Activated CD4-positive, alpha-beta memory T cell treated with anti-CD3 and anti-CD28 coated beads for 36 hours (primary cell): ENCODE measurements at places on chromosomes 4 and X.

- peak overlapping the region; percentile 96 for H3K27ac ChIP-seq
- no peak for DNase-seq
- peaks cover 87% of the 10 kb centered on the region for H3K4me1 ChIP-seq
- no peak overlapping the region for H3K4me3 ChIP-seq
Measured at GRCh38 chr4:26076896-26077295, 162.9 kb downstream of the SMIM20 start.

DNA sequence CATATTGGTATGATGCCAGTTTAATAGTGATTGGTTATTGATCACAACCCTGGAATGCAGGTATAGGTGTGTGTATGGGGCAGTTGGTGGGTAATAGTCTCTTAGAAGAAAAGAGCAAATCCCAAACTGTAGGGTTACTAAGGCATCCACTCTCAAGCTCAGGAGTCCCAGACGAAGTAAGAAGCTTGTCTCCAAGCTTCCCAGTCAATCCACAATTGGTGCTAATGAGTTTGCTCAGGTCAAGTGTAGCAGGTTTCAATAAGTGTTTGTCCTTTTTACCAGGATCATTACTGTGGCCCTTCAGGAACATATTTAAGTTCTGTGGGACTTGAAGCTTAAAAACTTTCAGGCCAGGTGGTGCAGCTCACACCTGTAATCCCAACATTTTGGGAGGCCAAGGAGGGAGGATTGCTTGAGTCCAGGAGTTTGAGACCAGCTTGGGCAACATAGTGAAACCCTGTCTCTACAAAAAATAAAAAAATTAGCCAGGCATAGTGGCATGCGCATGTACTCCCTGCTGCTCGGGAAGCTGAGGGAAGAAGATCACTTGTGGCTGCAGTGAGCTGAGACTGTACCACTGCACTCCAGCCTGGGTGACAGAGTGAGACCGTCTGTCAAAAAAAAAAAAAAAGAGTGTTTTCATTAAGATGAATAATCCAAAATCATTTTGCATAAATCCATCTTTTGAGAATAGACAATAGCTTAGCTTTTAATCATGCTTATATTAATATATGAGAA, 166.8 kb downstream of the UNC5C start:
- DNase-seq: no peak
- no peak overlapping the region for H3K4me3 ChIP-seq
- no peaks in the 10 kb centered on the region for H3K36me3 ChIP-seq
- H3K4me1 ChIP-seq: no peaks in the 10 kb centered on the region
- H3K27ac ChIP-seq: no peak overlapping the region

- no peak overlapping the region for H3K27ac ChIP-seq
- DNase-seq: peak; percentile 55
- H3K4me1 ChIP-seq: peaks cover 23% of the 10 kb centered on the region
- H3K36me3 ChIP-seq: peaks cover 3% of the 10 kb centered on the region
- H3K4me3 ChIP-seq: peak overlapping the region; percentile 47
- peaks cover 81% of the 10 kb centered on the region for H3K27me3 ChIP-seq
Measured at GRCh38 chr4:13527981-13528820, 16.1 kb downstream of the NKX3-2 start.

GRCh38 chr4:87939978-87940690, 35.4 kb upstream of the SPP1 start:
- DNase-seq: no peak
- H3K4me3 ChIP-seq: no peak overlapping the region
- peaks cover 12% of the 10 kb centered on the region for H3K27me3 ChIP-seq
- no peak overlapping the region for H3K27ac ChIP-seq
- no peaks in the 10 kb centered on the region for H3K36me3 ChIP-seq

GRCh38 chr4:139300431-139301112, 733 bp upstream of the NAA15 start:
- peak overlapping the region; percentile 100 for H3K27ac ChIP-seq
- peaks cover 53% of the 10 kb centered on the region for H3K4me1 ChIP-seq
- H3K36me3 ChIP-seq: peaks cover 24% of the 10 kb centered on the region
- peak; percentile 43 for DNase-seq
- H3K27me3 ChIP-seq: no peaks in the 10 kb centered on the region
- H3K4me3 ChIP-seq: peak overlapping the region; percentile 100

DNA sequence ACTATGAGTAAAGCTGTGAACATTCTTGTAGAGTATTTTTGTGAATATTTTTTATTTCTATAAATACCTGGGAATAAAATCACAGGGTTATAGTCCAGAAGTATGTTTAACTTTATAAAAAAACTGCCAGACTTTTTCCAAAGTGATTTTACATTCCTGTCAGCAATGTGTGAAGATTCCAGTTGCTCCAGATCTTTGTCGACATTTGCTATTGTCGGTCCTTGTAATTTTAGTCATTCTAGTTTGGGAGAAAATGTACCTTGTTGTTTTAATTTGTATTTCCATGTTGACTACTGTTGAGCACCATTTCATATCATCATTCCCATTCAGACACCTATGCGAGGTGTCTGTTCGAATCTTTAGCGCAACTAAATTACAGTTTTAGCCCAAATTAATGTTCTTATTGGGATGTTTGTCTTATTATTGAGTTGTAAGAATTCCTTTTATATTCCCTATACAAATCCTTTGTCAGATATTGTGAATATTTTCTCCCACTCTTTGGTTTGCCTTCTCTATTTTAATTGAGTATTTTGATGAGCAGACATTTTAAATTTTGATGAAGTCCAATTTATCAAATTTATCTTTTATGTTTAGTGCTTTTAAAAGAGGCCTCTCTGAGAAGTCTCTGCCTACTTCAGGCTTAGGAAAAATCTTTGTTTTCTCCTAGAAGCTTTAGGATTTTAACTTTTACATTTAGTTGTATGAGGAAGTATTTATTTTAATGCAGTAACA, 2.6 kb downstream of the CEP135 start:
- no peak overlapping the region for H3K27ac ChIP-seq
- H3K4me3 ChIP-seq: no peak overlapping the region
- peaks cover 19% of the 10 kb centered on the region for H3K36me3 ChIP-seq
- DNase-seq: no peak

DNA sequence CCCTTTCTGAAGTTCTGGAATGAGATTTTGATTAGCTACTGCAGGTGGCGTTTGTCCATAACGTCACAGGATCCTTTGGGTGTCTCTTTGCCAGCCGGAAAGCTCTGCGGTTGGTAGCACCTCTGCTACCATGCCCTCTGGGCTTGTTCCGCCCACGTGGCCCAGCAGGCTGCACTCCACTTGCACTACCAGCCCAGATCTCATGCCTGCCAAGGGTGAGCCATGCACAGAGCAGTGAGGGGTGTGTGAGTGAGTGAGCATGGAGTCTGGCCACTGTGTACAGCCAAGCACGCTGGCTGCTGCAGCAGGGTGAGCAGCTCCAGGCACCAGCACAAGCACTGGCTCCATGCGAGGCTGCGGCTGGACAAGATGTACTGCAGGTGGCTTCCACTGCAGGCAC, 6.6 kb upstream of the HNRNPD start:
- no peak overlapping the region for H3K27ac ChIP-seq
- no peaks in the 10 kb centered on the region for H3K27me3 ChIP-seq
- H3K4me3 ChIP-seq: no peak overlapping the region
- peaks cover 19% of the 10 kb centered on the region for H3K4me1 ChIP-seq
- DNase-seq: no peak

GRCh38 chrX:69253821-69254220, 88.6 kb upstream of the PJA1 start:
- no peaks in the 10 kb centered on the region for H3K4me1 ChIP-seq
- H3K4me3 ChIP-seq: no peak overlapping the region
- H3K27me3 ChIP-seq: no peaks in the 10 kb centered on the region
- H3K36me3 ChIP-seq: no peaks in the 10 kb centered on the region

DNA sequence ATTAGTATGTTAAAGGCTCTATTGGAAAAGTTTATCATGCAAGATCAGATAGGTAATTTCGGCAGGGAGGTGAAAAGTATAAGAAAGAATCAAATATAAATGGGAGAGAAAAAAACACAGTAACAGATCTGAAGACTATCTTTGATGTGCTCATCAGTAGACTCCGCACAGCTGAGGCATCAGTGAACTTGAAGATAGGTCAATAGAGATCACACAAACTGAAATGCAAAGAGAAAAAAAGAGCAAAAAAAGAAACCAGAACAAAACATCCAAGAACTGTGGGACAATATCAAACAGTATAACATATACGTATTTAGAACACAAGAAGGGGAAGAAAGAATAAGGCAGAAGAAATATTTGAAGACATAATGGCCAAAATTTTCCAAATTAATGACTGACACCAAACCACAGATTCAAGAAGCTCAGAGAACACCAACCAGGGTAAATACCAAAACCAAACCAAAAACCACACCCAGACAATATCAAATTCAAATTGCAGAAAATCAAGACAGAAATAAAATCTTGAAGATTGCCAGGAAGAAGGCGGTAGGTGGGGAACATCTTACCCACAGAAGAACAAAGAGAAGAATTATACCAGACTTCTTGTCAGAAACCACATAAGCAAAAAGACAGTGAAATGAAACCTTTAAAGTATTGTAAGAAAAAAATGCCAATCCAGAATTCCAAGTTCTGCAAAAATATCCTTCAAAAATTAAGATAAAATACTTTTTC, 29.1 kb downstream of the PFKFB1 start:
- H3K27ac ChIP-seq: no peak overlapping the region
- no peaks in the 10 kb centered on the region for H3K36me3 ChIP-seq
- H3K4me1 ChIP-seq: peaks cover 10% of the 10 kb centered on the region
- no peak overlapping the region for H3K4me3 ChIP-seq
- DNase-seq: no peak

- peaks cover 2% of the 10 kb centered on the region for H3K36me3 ChIP-seq
- H3K4me3 ChIP-seq: no peak overlapping the region
- H3K27me3 ChIP-seq: no peaks in the 10 kb centered on the region
- no peaks in the 10 kb centered on the region for H3K4me1 ChIP-seq
Measured at GRCh38 chr4:138223231-138223910, 18.8 kb downstream of the SLC7A11 start.

DNA sequence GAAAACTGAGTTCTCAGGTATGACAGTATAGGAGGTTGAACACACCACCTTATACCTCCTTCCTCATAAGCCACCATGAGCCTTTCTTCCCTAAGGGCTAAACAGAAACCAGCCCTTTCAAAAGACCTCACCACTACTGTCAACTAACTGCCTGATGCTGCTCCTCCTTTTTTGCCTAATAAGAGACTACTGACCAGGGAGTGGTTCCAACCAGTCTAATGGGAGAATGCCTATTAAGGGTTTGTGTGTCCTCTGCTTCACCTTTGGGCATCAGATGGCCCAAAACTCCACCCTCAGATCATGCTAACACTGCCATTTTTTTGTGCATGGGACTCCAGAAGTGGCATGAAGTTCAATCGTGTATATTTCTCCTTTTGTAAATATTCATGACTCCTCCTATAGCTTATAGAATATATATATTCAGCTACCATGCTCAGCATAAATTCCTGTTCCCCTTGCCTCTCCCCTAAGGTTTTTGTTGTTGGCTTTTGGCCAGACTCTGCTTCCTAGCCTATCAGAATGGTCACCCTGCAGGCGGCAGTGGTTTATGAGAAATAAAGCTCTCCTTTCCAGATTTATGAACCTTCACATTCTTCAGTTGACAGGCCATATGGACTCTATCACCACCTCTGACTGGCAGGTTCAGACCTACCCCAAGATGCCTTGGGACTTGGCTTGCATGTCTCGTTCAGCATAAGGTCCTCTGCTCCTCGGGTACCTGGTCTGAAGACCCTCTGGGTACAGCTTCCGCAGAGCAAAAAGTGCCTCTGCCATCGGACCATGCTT, 28.2 kb downstream of the FGFBP1 start:
- no peaks in the 10 kb centered on the region for H3K4me1 ChIP-seq
- no peak for DNase-seq
- no peak overlapping the region for H3K4me3 ChIP-seq
- peaks cover 5% of the 10 kb centered on the region for H3K27me3 ChIP-seq
- H3K36me3 ChIP-seq: no peaks in the 10 kb centered on the region

DNA sequence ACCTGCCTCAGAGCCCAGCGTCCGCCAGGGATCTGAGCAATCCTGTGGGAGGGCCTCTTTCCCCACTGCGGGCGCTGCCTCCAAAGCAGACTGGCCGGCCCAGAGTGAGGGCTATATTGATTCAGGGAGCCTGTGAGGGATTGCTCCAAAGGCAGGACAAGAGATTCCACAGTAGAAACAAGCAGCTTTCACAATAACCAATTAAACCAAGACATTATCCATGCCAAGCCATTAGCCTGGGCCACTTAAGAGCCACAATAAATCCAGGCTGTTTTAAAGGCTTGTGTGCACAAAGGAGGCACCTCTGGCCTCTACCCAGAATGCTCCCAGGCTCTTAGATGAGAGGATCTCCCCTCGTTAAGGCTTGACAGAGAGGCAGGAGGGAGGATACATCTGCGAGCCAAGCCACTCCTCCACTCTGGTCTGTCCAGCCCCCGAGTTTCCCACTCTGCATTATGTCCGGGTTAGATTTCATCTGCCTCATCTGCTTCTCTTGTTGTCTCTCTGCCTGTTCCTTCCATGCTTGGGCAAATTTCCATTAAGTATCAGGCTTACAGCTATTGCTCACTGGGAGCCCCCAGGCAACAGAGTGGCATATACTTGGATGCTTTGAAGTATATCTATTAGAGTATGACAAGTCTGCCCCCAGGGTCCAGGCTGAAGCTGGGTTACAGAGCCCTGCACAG, 357.9 kb downstream of the UNC5C start:
- H3K27me3 ChIP-seq: no peaks in the 10 kb centered on the region
- no peaks in the 10 kb centered on the region for H3K36me3 ChIP-seq
- H3K4me1 ChIP-seq: peaks cover 21% of the 10 kb centered on the region
- no peak overlapping the region for H3K27ac ChIP-seq
- no peak overlapping the region for H3K4me3 ChIP-seq
- DNase-seq: no peak

GRCh38 chrX:16807548-16807947, 21.3 kb downstream of the TXLNG start:
- DNase-seq: no peak
- no peak overlapping the region for H3K4me3 ChIP-seq
- H3K27ac ChIP-seq: no peak overlapping the region
- no peaks in the 10 kb centered on the region for H3K27me3 ChIP-seq
- H3K4me1 ChIP-seq: peaks cover 9% of the 10 kb centered on the region
- H3K36me3 ChIP-seq: peaks cover 4% of the 10 kb centered on the region

DNA sequence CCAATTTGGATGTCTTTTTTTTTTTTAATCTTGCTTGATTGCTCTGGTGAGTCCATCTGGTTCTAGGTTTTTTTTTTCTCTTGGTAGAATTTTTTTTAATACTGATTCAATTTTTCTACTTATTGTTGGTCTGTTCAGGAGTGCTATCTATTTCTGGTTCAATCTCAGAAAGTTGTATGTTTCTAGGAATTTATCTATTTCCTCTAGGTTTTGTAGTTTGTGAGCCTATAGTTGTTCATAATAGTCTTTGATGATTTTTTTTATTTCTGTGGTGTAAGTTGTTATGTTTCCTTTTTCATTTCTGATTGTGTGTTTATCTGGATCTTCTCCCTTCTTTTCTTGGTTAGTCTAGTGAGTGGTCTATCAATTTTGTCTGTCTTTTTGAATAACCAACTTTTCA, 129.6 kb downstream of the FAM13A start:
- H3K27me3 ChIP-seq: no peaks in the 10 kb centered on the region
- H3K4me3 ChIP-seq: no peak overlapping the region
- H3K36me3 ChIP-seq: peaks cover 5% of the 10 kb centered on the region
